Subcutaneous preadipocyte (primary cell): ENCODE measurements at places on chromosomes 11 and 22. TPM values are rescaled to one million over a fixed set of nuclear protein-coding genes. Genes with fewer than 3 reads are reported as not detected.

The APOBEC3G gene
- total RNA-seq = 10.4 and 15.1 TPM in 2 replicates

The MFRP gene
- not detected in 2 replicates for total RNA-seq

The MAPK11 gene
- 2.5 and 4.4 TPM in 2 replicates for total RNA-seq

The TRIM6 gene
- total RNA-seq = 2.0 and 2.6 TPM in 2 replicates

The PYGM gene
- total RNA-seq = 0.37 and 0.39 TPM in 2 replicates

The EEF1G gene
- 828 and 1,333 TPM in 2 replicates for total RNA-seq

The PHLDA2 gene
- total RNA-seq = 9.9 and 13.3 TPM in 2 replicates

The LYVE1 gene
- 0.37 TPM in 1 of 2 replicates, not detected in the other for total RNA-seq

The API5 gene
- 62.5 and 76.6 TPM in 2 replicates for total RNA-seq

The ADORA2A gene
- 1.1 and 4.1 TPM in 2 replicates for total RNA-seq

The UPK3A gene
- total RNA-seq = not detected in 2 replicates

The EXT2 gene
- 104 and 108 TPM in 2 replicates for total RNA-seq

The KCNK7 gene
- total RNA-seq = 0.37 TPM in 1 of 2 replicates, not detected in the other

The TMEM258 gene
- total RNA-seq = 63.5 and 68.0 TPM in 2 replicates

The SLC22A25 gene
- not detected in 2 replicates for total RNA-seq

The CHRM1 gene
- total RNA-seq = not detected in 2 replicates

The OR8G5 gene
- total RNA-seq = not detected in 2 replicates

The MAPK8IP2 gene
- total RNA-seq = 0.37 and 0.39 TPM in 2 replicates

The CCDC83 gene
- total RNA-seq = not detected in 2 replicates

The DNAJB7 gene
- total RNA-seq = not detected in 2 replicates

The FIBIN gene
- 2.9 and 12.5 TPM in 2 replicates for total RNA-seq

The APOBEC3B gene
- 3.9 and 5.5 TPM in 2 replicates for total RNA-seq

The SYCE3 gene
- total RNA-seq = not detected in 2 replicates

The NCAM1 gene
- 0.20 and 0.37 TPM in 2 replicates for total RNA-seq

The IPO7 gene
- 211 and 239 TPM in 2 replicates for total RNA-seq

The THY1 gene
- 8.2 and 87.5 TPM in 2 replicates for total RNA-seq

The HEPHL1 gene
- not detected in 2 replicates for total RNA-seq

The VPS11 gene
- 28.0 and 34.9 TPM in 2 replicates for total RNA-seq

The ADM2 gene
- total RNA-seq = 0.39 and 2.2 TPM in 2 replicates

The OR6T1 gene
- not detected in 2 replicates for total RNA-seq

The TEX12 gene
- total RNA-seq = under 0.01 and 0.20 TPM in 2 replicates

The LRRC32 gene
- 29.7 and 36.7 TPM in 2 replicates for total RNA-seq

The MISFA gene
- under 0.01 and 0.59 TPM in 2 replicates for total RNA-seq

The MMP13 gene
- total RNA-seq = not detected in 2 replicates
